ENCODE measurements at places on chromosomes 2 and 18.
A peak's percentile ranks its signal among the peaks of the same experiment; 100 is the strongest.

GRCh38 chr2:224687156-224687555, 29.0 kb downstream of the CCDC195 start:
- no peak for DNase-seq

DNA sequence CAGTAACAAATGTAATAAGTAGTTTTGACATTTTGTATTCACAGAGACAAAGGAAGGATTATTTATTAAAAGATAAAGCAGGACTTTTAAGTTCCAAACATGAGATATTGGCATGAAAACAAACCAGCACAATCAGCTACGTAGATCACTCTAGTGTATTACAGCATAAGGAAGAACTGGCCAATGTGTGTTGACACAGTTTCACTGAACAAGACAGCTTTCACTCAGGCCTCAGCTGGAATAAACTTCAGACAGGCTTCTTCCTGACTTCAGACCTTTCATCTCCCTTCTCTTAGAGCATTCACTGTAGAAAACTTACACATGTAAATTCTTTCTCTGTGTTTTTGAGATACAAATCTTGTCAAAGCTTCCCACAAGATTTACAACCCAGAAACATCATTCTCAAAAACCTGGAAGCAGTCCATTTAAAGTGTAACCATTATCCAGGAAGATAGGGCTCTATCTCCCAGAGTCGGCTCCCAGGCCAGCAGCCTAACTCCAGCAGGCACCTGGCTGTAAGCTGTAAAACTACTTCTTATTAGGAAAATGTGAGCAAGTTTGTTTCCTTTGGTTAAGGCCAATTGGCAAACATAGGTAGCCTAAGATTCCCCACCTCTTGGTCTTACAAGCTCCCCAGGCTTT, 768.3 kb upstream of the CDH7 start:
- DNase-seq, result no peak

DNA sequence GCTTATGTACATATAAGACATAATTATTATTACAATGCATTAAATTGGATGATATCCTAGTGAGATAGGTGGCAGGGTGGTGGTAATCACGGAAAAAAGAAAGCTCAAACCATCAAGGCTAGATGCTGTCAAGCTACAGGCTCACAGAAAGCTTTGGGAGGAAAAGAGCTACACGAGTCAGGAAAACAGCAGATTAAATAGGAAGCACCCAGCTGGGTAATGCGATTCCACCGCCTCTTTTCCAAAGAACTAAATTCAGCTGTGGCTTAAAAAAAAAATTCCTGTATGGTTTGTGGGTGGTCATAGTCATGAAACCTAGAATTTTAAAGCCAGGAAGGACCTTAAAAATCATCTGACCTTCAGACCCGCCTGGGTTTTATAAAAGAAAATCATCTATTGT, 23.7 kb upstream of the PTPN4 start:
- DNase-seq, result no peak

GRCh38 chr2:119126650-119127049, 31.9 kb downstream of the C1QL2 start:
- no peak for DNase-seq

DNA sequence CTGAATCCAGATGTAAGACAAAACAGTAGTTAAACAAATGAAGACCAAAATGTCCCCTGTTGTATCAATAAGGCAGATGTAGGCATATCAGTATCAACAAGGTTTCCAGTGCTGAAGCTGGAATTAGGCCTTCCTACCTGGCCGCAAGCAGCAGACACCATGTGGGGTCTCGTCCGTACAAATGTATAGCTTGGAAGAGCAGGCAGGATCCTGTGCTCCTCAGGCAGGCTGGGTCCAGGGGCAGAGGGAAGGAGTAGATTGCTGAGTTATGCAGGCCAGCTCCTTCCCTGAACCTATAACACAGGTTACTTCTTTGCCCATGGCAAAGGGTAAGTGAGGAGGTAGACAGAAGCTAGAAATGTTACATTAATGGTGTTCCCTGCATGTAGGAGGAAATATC, 23.5 kb downstream of the NTSR2 start:
- DNase-seq, result no peak

- peak; percentile 72 for DNase-seq
These were observed 3.9 kb downstream of the WIPF1 start for GRCh38 chr2:174593574-174594203.

GRCh38 chr2:123717636-123718334, 307.3 kb upstream of the CNTNAP5 start:
- DNase-seq, result no peak

- DNase-seq, result no peak
These were observed 118.6 kb downstream of the LYPD6 start for GRCh38 chr2:149449017-149449416.

DNA sequence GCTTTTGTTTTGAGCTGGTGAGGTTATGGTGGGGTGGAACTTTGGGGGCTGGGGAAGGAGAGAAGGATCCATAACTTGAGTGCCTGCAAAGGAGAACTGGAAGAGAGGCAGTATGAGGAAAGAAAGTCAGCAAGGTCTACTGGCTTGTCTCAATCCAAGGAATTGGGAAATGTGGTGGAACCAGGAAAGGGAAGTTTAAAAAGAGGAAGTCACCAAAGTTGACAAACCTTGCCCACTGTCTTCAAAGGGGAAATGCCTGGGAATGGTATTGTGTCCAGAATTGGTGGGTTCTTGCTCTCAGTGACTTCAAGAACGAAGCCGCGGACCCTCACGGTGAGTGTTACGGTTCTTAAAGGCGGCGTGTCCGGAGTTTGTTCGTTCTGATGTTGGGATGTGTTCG, 304.1 kb upstream of the FAM98A start:
- DNase-seq, result no peak

- DNase-seq, result no peak
These were observed 40.9 kb downstream of the CELF4 start for GRCh38 chr18:37524498-37525261.

DNA sequence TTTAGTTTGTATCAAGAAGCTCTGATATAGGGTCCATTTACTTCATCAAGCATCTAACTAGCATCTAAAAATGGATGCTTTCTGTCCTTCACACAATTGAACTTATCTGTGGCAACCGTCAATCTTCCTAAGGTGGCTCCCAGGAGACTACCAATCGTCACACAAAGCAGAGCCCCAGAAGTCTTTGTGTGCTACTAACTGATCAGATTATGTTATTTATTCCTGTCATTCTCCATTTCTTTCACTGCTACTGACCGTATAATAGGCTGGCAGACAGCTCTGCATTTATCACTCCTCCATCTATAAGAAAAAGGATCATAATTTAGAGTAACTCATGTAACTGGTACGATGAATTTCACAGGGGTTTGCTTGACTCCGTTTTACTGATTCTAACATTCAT, 585.0 kb upstream of the NXPH2 start:
- no peak for DNase-seq

GRCh38 chr18:35352283-35352682, 8.1 kb upstream of the ZNF24 start:
- no peak for DNase-seq

GRCh38 chr2:187566266-187566665, 12.0 kb upstream of the TFPI start:
- no peak for DNase-seq

DNA sequence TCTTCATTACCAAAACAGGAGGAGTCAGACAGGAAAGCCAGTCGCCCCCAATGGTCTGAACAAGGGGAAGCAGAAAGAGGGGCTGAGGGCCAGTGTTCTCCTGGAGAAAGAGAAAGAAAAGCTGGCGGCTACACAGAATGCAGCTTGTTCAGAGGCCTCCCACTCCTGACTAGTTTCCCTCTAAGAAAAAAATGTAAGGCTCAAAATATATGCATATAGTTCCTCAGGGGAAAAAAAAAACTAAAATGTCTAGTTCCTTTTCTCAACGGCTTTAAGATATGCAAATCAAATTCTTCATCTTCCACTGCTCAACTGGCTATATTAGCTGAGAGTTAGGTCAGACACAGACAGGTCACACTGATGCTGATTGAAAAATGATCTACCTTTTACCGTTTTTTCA, 18.6 kb downstream of the MBOAT2 start:
- no peak for DNase-seq

- DNase-seq, result no peak
These were observed 41.3 kb downstream of the PDCL3 start for GRCh38 chr2:100603948-100604633.

DNA sequence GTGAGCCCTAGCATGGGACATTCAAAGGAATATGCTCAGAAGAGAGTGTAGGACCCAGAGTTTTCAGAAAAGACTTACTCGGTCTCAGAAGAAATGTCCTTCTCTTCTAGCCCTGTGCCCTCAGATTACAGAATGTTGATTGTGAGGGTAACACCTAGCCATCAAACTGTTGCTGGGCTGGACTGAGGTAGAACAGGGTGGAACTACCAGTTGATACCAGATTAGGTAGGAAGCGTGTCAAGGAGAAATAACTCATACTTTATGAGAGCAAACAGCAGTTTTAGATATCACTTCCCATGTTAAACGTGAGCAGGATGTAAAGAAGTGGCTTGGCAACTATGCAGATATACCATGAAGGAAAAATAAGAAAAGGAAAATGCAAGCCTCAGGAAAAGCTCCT, 22.8 kb downstream of the PLEKHB2 start:
- DNase-seq, result no peak

DNA sequence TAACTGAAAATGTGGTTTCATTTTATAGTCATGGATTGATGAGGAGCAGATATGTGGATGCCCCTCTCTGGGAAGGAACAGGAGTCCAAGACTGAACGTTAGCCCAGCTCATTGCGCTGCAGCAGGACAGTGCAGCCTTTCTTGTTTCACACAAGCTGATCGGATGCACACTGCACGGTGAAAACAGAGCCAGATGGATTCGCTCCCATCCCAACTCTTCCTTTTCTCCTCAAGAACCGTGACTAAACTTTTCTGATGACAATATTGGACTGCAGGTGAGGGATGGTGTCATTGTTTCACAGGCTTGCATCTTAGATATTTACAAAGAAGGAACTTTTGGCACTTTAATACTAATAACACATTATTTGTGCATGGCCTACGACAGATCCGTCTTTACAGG, 33.8 kb upstream of the COPS8 start:
- DNase-seq, result no peak

GRCh38 chr2:137383391-137383790, 580.9 kb upstream of the HNMT start:
- no peak for DNase-seq

- no peak for DNase-seq
These were observed 85.1 kb downstream of the UGP2 start for GRCh38 chr2:63926815-63927214.

- DNase-seq, result no peak
These were observed 2.7 kb upstream of the SIX2 start for GRCh38 chr2:45011621-45012602.

- DNase-seq, result no peak
These were observed 1070.2 kb upstream of the NXPH2 start for GRCh38 chr2:139850254-139850890.

DNA sequence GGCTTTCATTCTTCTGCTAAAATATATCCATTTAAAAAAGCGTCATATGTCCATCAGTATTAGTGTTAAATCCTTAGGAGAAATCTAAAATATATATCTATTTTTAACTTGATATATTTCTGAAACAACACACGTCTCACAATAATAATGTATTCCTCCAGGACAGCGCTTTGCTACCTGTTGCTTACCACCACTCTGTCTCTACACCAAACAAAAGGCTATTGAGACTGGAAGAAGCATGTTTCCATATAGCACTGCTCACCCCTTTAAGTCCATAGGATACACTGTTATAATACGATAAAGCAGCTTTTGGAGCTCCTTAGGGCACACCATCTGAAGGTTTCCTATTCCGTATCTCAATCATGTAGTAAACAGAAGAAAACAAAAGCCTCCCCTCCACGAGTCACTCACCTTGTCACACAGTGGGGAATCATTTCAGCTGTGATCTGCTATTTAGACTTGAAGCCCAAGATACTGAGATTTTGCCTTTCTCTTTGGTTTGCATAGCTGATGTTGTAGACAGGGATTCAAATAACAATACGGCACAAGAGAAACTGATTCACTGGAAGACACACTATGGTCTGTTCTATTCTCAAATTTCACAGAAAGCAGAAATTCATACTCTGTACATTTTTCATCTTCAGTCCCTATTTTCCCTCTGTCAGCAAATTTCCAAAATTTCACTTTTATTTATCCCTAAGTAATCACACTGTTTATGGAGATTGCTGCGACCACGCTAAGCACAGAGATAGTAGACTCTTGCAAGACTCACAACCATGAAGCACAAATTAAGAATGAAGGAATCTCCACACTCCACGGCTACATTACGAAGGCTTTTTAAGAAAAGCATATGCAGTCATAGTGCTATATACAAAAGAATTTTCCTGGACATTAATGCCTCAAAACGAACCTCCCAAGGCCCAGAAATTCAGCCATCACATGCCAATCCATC, 187.1 kb downstream of the TCF4 start:
- no peak for DNase-seq

DNA sequence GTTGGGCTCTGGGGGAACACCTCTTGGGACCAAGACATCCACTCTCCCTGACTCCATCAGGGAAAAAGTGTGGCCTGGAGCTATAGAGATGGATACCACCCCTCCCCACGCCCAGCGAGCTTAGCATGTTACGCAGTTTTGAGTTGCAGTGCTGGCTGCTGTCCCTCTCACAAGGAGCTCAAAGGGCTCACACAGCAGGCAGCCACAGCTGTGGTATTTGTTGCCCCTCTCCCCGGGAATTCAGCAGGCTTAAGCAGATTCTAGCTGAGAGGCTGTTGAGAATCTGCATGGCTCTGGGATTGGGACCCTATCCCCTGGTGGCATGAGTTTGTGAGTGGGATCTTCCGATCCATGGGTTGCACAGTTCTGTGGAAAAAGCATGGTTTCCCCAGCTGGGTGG, 673.1 kb upstream of the FSHR start:
- DNase-seq, result no peak

- DNase-seq, result no peak
These were observed 2.2 kb downstream of the RBM45 start for GRCh38 chr2:178114462-178114861.

- DNase-seq, result no peak
These were observed 29.8 kb upstream of the TMEM131 start for GRCh38 chr2:98025481-98026037.

DNA sequence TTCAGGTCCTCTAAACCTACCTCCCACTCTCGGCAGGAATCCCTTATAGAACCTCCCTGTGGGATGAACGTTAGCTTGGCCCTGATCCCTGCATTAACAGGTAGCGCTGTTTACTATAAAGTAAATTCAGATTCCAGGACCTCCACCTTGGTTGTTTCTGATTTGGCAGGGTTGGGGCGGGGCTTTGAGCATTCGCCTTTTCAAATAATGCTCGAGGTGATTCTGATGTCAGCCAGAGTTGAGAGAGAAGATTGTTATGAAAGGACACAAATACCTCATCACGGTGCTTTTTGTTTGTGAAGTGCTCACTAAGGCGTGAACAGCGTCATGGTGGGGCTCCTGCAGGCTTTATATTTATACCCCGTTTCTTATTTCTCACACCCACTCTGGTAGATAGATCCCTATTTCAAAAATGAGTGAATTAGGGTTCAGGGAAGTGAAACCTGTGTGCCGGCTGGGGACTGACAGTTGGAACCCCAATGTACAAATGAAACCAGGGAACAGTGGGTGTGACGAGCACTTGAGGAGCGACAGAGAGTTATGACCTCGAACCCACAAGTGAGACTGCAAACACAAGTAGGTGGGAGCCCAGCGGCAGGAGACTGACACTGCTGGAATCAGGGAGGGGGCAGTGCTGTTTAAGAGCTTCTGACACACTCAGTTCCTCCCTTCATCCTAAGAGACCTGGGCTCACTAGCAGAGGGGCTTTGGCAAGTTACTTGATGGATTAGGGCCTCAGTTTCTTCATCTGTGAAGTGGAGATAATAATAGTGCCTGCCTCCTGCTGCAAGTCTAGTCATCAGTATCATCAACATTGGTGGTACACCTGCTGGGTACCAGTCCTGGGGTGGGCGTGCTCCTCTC, 14.2 kb upstream of the CXCR4 start:
- no peak for DNase-seq

- DNase-seq, result no peak
These were observed 48.9 kb downstream of the SMIM21 start for GRCh38 chr18:75378376-75379315.

Measured in fibroblast of skin of left biceps (primary cell).